ENCODE measurements at places on chromosomes 13 and 19.
A peak's percentile ranks its signal among the peaks of the same experiment; 100 is the strongest.

DNA sequence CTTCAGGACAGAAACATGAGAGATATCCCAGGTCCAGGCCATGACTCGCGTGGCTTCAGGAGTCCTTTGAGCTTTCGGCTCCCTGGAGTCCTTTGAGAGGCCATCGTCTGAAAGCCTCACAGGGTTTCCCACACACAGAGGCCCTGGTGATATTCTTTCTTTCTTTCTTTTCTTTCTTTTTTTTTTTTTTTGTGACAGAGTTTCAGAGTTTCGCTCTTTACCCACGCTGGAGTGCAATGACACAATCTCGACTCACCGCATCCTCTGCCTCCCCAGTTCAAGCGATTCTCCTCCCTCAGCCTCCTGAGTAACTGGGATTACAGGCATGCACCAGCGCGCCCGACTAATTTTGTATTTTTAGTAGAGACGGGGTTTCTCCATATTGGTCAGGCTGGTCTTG lies 5.5 kb downstream of the SIN3B start:
- no peak for DNase-seq

DNA sequence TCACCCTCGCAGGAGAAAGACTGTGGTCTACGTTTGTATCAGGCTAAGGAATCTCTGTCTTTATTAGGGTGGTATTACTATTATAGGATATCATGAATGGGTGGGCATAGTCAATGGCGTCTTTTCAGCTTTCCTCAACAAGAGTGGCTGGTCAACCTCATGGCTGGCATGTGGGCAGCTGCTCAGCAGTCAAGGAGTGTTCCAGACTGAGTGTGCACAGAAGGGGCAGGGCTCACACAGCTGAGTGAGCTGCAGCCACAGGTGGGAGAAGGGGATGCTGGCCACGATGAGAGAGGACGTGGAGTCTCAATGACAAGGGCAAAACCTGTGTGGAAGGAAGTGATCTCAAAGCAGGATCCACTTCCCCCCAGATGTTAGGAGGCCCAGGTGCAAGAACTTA lies 54.7 kb downstream of the SLC7A1 start:
- no peak for DNase-seq

GRCh38 chr19:52464798-52465470 lies 11.6 kb downstream of the ZNF578 start:
- DNase-seq = peak; percentile 41

DNA sequence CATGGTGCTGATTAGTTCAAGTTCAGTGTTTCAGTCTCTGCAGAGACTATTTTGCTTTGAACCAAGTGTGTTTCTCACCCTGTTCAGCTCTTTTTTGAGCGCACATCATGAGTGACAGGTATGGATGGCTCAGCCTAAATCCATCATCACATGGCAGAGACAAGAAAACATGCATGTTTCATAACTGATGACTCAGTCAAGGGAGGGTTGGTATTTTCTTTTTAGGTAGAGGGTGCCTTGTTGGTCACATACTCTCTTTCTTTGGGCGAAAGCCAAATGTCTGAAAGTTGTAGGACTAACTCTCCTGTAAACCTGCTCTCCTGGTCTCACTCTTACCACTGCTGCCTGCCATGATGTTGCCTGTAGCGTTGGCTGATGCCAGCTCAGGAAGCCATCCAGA lies 48.1 kb upstream of the RAP2A start:
- no peak for DNase-seq

DNA sequence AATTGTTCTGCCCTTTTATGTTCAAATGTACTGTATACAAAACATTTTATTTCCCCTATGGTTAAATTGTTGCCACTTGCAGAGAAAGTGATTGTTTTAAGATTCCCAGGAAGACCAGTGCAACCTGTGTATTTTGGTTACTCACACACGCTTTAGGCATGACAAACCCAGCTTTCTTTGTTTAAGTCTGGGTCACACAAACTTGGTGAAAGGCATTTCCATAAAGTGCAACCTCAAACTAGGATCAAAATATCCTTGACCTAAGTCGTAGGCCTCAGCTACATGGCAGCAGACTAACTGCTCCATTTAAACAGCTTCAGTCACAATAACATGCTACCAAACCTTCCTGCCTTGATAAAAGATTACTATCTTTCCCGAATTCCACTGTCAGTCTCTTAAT lies 639.0 kb upstream of the PRR20A start:
- no peak for DNase-seq

- DNase-seq = no peak
Observed at GRCh38 chr13:97239943-97240787, 18.0 kb downstream of the MBNL2 start.

DNA sequence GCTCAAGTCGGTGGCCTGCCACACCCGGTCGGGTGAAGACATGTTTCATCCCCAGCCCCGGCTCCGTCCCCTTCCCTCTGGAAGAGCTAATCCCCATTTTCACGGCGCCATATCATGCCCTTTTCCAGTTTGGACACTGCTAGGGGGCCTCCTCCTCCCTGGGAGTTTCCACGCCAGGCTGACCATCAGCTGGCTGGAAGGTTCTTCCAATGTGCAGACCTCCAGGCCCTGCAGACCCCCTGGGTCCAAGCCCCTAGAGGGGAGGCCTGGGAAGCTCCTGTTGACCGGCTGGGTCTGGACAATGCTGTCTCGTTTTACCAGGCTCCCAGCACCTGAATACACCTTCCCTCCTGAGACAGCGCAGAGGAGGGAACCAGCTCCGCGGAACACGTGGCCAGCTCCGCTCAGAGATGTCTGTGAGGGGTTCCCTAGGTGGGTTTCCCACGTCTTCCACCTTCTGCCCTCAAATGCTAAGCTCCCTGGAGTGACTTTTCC lies 44.7 kb upstream of the RANBP3 start:
- DNase-seq = no peak

DNA sequence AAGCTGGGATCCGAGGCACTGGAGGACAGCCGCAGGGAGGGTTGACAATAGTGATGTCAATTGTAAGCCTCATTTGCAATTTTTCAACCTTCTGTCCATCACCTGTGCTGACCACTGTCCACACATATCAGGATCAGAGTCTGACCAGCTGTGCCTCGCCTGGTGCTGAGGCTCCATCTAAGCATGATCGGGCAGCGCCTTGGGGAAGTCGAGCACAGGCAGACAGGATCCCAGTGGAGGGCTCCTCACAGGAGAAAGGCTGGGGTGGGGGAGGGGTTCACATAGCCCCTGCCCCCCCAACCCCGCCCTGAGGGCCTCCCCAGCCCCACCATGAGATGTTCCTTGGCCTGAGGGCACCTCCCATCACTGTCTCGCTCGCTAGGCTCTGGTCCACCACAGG lies 60.3 kb downstream of the RAB20 start:
- no peak for DNase-seq

DNA sequence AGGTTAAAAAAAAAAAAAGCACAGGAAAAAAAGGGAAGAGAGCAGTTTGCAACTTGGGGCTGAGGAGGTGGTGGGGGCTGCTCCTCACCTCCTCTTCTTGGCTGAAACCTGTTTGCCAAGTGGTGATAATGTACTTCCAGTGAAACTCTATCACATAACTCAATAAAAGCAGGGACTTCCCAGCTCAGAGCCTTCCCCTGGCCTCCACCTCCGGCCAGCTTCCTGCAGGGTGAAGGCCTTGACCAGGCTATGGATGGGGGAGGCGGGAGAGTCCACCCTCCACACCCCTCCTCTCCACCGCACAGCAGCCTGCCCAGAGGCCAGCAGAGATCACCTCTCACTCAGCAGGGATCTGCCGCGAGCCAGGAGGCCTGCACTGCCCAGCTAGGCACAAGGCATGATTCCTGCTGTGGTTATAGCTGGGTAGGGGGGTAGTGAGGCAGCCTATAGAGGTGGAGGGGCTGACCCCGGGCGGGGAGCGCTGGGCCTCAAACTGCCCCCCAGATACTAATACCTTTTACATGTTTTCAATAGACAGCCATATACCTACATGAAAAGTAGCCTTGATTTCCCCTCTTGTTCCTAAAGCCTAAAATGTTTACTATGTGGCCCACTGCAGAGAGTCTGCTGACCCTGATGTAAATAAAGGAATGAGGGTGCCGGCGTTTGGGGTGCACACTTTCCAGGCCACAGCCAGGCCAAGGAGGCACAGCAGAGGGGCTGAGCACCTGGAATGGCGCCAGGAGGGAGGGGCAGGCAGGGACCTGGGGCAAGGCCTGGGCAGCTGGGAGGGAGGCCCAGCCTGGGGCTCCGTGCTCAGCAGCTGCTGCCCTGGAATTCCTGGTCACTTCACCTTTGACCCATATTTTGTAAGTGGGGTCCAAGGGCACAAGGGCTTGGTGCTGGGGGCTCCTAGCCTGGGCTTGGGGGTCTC lies 10.3 kb downstream of the ZNF787 start:
- no peak for DNase-seq

GRCh38 chr19:27974082-27974513 lies 1238.9 kb downstream of the UQCRFS1 start:
- DNase-seq = peak; percentile 63

GRCh38 chr13:35965226-35965927 lies 165.8 kb downstream of the DCLK1 start:
- DNase-seq = no peak

GRCh38 chr19:29259867-29260281 lies 46.9 kb upstream of the UQCRFS1 start:
- no peak for DNase-seq

GRCh38 chr19:23075031-23075733 lies 41.6 kb upstream of the ZNF730 start:
- peak; percentile 86 for DNase-seq

- no peak for DNase-seq
Observed at GRCh38 chr13:111292710-111293485, 27.5 kb upstream of the TEX29 start.

- DNase-seq = peak; percentile 36
Observed at GRCh38 chr19:41064974-41065569, 23.2 kb upstream of the CYP2A13 start.

- no peak for DNase-seq
Observed at GRCh38 chr13:62060570-62060969, 644.9 kb upstream of the PCDH20 start.

GRCh38 chr13:110641055-110642015 lies 26.0 kb downstream of the NAXD start:
- DNase-seq = no peak

- DNase-seq = no peak
Observed at GRCh38 chr13:21243045-21243897, 66.8 kb downstream of the MRPL57 start.

- no peak for DNase-seq
Observed at GRCh38 chr13:70415136-70415535, 306.9 kb upstream of the KLHL1 start.

GRCh38 chr13:113759525-113760137 lies 605 bp downstream of the TMEM255B start:
- DNase-seq = no peak

- DNase-seq = no peak
Observed at GRCh38 chr19:4023600-4024398, 16.3 kb downstream of the PIAS4 start.

GRCh38 chr13:77919246-77919920 lies 752 bp upstream of the EDNRB start:
- no peak for DNase-seq

GRCh38 chr13:85650613-85651012 lies 148.6 kb downstream of the SLITRK6 start:
- peak; percentile 11 for DNase-seq

DNA sequence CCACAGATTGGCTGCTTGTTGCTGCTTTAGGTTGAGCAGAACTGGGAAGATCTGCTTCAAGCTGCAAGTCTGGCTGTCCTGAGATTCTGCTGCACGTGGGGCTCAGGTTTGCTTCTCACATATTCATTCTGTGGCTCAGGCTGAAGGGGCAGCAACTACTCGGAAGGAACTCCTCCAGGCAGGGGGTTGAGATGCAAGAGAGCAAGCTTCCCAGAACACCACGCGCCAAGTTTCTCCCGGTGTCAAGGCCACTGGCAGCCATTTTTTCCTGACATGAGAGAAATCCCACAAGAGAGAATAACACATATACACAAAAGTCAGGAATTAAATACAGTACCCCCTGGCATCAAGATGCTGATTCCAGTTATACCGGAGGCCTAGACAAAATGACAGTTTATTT lies 887.6 kb upstream of the SLC10A2 start:
- no peak for DNase-seq

DNA sequence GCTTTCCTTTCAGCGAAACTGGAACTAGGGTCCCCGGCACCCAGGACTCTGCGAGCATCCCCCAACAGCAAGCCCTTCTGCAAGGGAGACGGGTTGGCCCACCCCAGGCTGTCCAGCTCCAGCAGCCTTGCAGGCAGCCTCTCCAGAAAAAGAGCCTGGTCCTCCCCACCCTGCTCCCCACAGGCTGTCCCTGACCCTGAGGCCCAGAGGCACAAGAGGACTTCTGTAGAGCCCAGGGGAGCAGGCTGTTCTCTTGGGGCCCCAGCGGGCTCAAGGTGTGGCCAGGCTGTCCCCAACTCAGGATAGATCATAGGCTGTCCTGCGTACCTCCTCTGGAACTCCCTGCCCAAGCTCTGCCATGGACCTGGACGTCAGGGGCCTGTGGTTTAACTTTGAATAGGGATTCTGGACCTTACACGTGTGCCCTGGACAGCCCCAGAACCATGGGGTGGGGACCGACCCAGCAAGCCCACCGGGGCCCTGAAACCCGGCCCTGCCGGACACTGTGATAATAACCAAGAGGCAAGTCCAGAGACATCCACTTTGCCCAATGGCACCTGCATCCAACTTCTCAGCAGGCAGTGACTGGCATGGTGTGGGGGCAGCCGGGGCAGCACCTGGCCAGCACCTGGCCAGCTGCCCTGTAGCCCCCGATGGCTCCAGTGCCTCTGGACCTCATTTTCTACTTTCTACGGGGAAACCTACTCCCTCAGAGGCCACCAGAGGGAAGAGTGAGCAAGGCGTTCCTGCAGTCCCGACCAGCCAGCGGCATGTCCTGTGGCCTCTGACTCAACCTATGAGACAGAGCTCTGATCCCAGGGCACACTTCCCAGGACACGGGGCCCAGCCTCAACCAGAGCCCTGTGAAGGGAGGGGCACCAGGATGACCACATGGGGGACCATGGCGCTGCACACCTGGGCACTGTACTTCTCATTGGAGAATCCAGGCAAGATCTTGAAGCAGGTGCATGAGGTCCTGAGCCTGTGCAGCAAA lies 50.9 kb upstream of the TPM4 start:
- no peak for DNase-seq

- DNase-seq = peak; percentile 69
Observed at GRCh38 chr19:49997709-49998108, 27.5 kb downstream of the VRK3 start.

GRCh38 chr19:58229255-58229639 lies 533 bp downstream of the ZNF544 start:
- peak; percentile 38 for DNase-seq

GRCh38 chr13:24748061-24748400 lies 15.9 kb upstream of the RNF17 start:
- no peak for DNase-seq

DNA sequence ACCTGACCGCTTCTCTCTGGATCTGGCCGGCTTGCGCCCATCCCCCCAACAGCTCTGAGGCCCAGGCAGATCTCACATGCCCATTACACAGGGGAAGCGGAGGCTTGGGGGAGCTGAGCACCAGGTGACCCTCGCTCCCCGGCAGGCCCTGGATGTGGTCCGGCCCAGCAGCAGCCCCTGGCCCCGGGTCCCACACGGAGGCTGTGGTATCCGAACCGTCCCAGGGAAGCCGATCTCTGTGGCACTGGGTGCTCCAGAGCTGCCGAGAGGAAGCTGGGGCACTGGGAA lies 27.7 kb downstream of the SBNO2 start:
- no peak for DNase-seq

Measured in NAMALWA (cell line).